ENCODE measurements at places on chromosomes 6 and 20. TPM values are rescaled to one million over a fixed set of nuclear protein-coding genes. Genes with fewer than 3 reads are reported as not detected.

DNA sequence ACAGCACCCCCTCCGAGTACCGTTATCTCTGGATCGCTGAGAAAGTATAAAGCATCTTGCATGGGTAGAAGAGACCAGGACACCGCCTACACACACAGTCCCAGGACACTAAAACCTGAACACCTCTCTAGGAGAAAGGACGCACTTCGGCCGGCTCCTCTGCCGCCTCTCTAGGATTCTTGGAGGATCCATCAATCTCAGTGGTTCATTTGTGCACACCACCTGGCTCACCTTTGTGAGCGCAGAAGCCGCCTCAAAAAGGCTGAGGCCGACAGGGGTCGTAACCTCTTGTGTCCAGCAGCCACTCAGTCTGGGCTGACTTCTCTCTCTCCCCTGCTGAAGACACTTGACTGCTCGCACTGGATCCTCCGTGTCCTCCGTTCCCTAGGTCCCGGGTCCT is 13.5 kb downstream of the ZSCAN23 start:
- H3K4me1 ChIP-seq, result no peaks in the 10 kb centered on the region
- DNase-seq, result no peak
- no peak overlapping the region for H3K4me3 ChIP-seq
- H3K36me3 ChIP-seq, result no peaks in the 10 kb centered on the region
- H3K27ac ChIP-seq, result no peak overlapping the region

SNAP25 gene
- total RNA-seq, result 0.39 TPM

DLL1 gene
- 5.3 TPM for total RNA-seq

- DNase-seq, result no peak
- no peaks in the 10 kb centered on the region for H3K36me3 ChIP-seq
- no peaks in the 10 kb centered on the region for H3K4me1 ChIP-seq
Measured at GRCh38 chr20:10802236-10802635, 128.4 kb upstream of the JAG1 start.

DNA sequence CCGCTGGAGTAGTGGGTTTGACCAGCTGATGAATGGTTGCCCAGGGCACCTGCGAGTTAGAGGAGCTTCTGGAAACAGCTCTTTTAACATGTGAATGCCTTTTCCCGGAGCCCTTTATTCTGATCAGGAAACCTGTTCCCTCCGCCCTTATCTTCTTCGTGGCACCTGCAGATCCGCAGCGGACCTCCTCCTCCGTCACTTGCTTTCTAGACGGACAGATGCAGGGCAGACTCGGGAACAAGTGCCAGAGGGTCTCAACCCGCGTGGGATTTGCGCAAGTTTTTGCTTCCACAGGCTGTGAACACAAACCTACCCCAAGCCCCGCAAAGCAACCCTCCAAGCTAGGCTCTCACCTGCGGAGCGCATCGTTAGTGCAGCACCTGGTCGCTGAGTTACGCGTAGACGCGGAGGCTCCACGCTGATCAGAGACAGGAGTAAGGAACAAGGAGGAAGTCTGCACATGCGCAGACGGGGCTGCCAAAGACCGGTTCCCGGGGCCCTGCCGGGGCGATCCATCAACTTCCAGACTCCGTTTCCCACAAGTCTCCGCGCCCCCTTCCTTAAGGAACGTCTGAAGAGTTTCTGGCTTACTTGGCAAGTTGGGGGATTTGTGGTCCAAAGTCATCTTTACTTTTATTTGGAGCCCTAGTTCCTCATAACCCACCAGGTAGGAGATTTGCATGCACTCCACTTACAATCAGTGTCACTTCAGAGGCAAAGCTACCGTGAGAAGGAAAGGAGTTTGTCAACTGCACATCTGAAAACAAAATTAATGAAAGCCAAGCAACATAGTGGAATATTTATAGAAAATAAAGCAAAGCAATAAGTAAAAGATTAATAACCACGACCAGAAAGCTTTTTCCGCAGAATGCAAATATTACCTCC is 52.7 kb upstream of the ELMO2 start:
- no peak for DNase-seq
- no peaks in the 10 kb centered on the region for H3K27me3 ChIP-seq
- no peaks in the 10 kb centered on the region for H3K4me1 ChIP-seq
- H3K4me3 ChIP-seq, result no peak overlapping the region
- no peak overlapping the region for H3K27ac ChIP-seq

DNA sequence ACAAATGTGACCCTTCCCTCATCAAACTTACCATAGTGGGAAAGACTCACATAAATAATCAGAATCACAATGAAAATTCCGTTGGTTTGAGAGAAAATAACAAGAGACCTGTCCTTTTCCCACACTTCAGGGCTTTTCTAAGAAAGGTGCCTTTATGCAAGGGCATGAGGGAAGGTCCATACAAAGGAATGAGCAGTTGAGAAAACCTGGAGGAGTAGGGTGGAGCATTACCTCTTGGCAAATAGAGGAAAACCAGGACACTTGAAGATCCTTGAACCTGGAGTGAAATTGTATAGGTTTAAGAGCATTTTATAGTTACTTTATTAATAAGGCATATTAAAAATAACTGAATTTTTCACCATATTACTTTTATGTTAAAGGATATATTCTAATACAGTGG is 54.3 kb downstream of the UBR2 start:
- H3K27me3 ChIP-seq, result no peaks in the 10 kb centered on the region
- H3K27ac ChIP-seq, result no peak overlapping the region
- no peaks in the 10 kb centered on the region for H3K36me3 ChIP-seq
- no peaks in the 10 kb centered on the region for H3K4me1 ChIP-seq

DNA sequence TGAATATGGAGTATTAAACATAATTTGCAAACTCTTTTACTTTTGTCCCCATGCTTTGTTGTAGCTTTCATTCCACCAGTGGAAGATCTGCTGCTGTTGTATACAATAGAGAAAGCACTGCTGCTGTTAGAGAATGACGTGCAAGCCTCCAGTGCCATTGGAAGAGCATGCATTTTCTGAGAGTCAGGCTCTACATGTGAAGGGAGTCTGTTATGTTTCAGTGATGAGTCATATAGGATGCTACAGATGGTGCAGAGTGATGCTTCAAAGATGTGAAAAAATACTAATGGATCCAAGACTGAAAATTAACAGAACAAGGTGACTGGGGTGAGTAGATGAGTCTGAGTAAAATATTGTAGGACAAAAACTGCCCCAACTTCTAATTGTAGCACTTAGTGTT is 22.4 kb upstream of the BACH2 start:
- no peaks in the 10 kb centered on the region for H3K36me3 ChIP-seq
- H3K27me3 ChIP-seq, result no peaks in the 10 kb centered on the region
- no peak for DNase-seq
- no peak overlapping the region for H3K4me3 ChIP-seq

TOX2 gene
- total RNA-seq, result 39.6 TPM

NKAIN4 gene
- total RNA-seq, result not detected

GRCh38 chr20:49701241-49701790 is 12.4 kb downstream of the B4GALT5 start:
- H3K27ac ChIP-seq, result peak overlapping the region; percentile 58
- peaks cover 74% of the 10 kb centered on the region for H3K4me1 ChIP-seq
- no peak overlapping the region for H3K4me3 ChIP-seq
- no peaks in the 10 kb centered on the region for H3K36me3 ChIP-seq

SLC17A9 gene
- total RNA-seq, result 37.6 TPM

ANGPT4 gene
- total RNA-seq, result not detected

- H3K4me1 ChIP-seq, result no peaks in the 10 kb centered on the region
- H3K4me3 ChIP-seq, result no peak overlapping the region
- H3K27me3 ChIP-seq, result no peaks in the 10 kb centered on the region
- H3K27ac ChIP-seq, result no peak overlapping the region
- no peak for DNase-seq
Measured at GRCh38 chr20:49951151-49951550, 15.0 kb downstream of the RNF114 start.

BTN3A1 gene
- 9.0 TPM for total RNA-seq

- peaks cover 4% of the 10 kb centered on the region for H3K4me1 ChIP-seq
- H3K27ac ChIP-seq, result no peak overlapping the region
- no peak for DNase-seq
- H3K27me3 ChIP-seq, result no peaks in the 10 kb centered on the region
- no peaks in the 10 kb centered on the region for H3K36me3 ChIP-seq
Measured at GRCh38 chr20:17810062-17810631, 110.4 kb downstream of the BANF2 start.

DNA sequence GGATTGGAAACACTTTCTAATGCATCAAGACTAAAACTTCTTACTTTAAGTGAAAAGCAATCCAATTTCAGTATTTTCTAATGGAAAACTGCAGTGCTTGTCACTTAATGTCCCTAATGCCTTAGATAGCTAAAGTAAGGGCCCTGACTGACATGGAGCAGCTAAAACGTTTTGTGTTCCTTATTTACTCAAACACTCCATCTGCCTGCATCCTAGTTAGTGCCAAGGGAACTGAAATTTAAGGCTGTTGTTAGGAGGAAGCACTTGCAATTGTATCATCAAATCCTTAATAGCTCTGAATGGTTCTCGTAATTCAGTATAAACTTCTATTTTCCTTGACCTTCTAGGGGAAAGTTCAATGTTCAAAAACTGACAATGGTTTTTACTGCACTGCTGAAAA is 127.4 kb downstream of the GJA10 start:
- no peak overlapping the region for H3K4me3 ChIP-seq
- no peak overlapping the region for H3K27ac ChIP-seq
- no peaks in the 10 kb centered on the region for H3K36me3 ChIP-seq
- H3K27me3 ChIP-seq, result no peaks in the 10 kb centered on the region

- no peak overlapping the region for H3K4me3 ChIP-seq
- no peaks in the 10 kb centered on the region for H3K36me3 ChIP-seq
- peaks cover 17% of the 10 kb centered on the region for H3K4me1 ChIP-seq
- H3K27ac ChIP-seq, result no peak overlapping the region
- no peaks in the 10 kb centered on the region for H3K27me3 ChIP-seq
Measured at GRCh38 chr6:4313044-4313686, 177.8 kb upstream of the ECI2 start.

DNA sequence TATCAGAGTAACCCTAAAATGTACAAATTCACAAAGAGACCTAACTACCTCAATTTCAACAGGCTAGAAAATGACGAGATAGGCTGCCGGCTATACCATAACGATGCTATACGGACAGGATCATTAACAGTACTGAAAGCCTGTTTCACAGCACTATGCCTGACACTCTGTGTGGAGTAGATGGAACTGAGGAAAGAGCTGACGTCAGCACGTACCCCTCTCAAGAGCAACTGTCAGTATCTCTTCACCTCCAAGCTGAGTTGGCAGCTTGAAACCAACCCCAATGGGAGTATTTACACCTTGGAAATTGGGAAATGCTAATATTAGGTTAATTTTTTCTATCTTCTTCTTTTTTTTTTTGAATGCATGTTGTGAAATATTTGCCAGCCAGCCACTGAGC is 53.6 kb downstream of the HUS1B start:
- H3K4me3 ChIP-seq, result no peak overlapping the region
- no peak for DNase-seq
- H3K27ac ChIP-seq, result no peak overlapping the region
- no peaks in the 10 kb centered on the region for H3K36me3 ChIP-seq
- no peaks in the 10 kb centered on the region for H3K4me1 ChIP-seq

- H3K4me3 ChIP-seq, result no peak overlapping the region
- H3K27me3 ChIP-seq, result no peaks in the 10 kb centered on the region
- no peaks in the 10 kb centered on the region for H3K4me1 ChIP-seq
- H3K27ac ChIP-seq, result no peak overlapping the region
- DNase-seq, result no peak
Measured at GRCh38 chr6:107321793-107322192, 137.6 kb downstream of the PDSS2 start.

DAAM2 gene
- total RNA-seq, result not detected

GRCh38 chr6:23140871-23141270 is 571.5 kb downstream of the HDGFL1 start:
- H3K27ac ChIP-seq, result no peak overlapping the region
- H3K4me3 ChIP-seq, result no peak overlapping the region
- DNase-seq, result no peak

DNA sequence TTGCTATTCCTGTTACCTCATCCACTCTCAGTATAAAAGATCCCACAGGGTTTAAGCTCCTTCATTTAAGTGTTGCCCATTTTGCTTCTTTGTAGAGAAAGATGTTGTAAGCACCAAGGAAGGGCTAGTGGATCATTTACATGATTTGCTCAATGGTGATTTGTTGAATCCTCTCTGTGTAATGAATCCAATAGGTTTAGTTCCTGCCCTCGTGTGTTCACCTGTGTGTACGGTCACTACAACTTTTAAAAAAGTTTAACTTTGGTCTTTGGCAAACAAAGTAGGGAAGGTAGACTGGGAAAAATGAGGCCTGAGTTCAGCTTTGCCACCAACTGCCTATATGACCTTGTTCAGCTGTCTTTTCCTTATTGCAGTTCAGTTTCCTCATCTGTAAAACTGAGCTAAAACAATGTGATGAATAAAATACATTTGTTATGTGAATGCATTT is 51.5 kb downstream of the DHX35 start:
- no peaks in the 10 kb centered on the region for H3K4me1 ChIP-seq
- H3K27me3 ChIP-seq, result no peaks in the 10 kb centered on the region
- DNase-seq, result no peak
- no peak overlapping the region for H3K4me3 ChIP-seq

BANF2 gene
- total RNA-seq, result not detected

DNA sequence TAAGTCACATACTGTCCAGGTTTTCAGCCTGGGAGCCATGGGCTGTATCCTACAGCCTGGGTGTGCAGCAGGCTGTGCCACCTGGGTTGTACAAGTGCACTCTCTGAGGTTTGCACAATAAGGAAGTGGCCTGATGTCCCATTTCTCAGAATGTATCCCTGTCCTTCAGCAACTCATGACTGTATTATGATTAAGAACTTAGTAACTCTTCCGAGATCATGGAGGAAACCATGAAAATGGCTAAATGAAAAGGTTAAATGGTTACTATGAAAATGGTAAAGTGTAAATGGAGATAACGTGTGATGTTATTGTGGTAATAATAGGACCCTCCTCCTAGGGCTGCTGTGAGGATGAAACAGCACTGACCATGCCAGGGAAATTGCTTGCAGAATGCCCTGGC is 227.6 kb downstream of the ANKRD60 start:
- H3K36me3 ChIP-seq, result no peaks in the 10 kb centered on the region
- H3K4me1 ChIP-seq, result no peaks in the 10 kb centered on the region
- DNase-seq, result no peak
- H3K27me3 ChIP-seq, result 0 out of 2 replicates have a peak, but pooled peaks cover 7% of the 10 kb centered on the region
- H3K4me3 ChIP-seq, result no peak overlapping the region

DNA sequence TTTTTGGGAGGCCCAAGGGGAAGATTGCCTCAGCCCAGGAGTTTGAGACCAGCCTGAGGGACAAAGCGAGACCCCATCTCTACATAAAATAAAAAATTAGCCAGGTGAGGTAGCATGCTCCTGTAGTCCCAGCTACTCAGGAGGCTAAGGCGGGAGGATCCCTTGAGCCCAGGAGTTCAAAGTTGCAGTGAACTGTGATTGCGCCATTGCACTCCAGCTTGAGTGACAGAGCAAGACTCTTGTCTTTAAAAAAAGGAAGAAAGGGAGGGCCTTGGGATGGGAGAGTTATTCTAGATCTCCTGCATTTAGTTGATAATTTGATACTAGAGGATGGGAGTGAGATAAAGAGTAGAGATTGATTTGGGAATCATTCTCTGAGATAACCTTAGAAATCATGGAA is 68.1 kb downstream of the ITCH start:
- H3K27me3 ChIP-seq, result no peaks in the 10 kb centered on the region
- H3K4me3 ChIP-seq, result no peak overlapping the region
- no peaks in the 10 kb centered on the region for H3K4me1 ChIP-seq
- no peak for DNase-seq
- H3K27ac ChIP-seq, result no peak overlapping the region
- H3K36me3 ChIP-seq, result no peaks in the 10 kb centered on the region

Measured in HCT116 (cell line).